Effector CD8-positive, alpha-beta T cell (primary cell): ENCODE measurements at places on chromosomes 12 and 14.

DNA sequence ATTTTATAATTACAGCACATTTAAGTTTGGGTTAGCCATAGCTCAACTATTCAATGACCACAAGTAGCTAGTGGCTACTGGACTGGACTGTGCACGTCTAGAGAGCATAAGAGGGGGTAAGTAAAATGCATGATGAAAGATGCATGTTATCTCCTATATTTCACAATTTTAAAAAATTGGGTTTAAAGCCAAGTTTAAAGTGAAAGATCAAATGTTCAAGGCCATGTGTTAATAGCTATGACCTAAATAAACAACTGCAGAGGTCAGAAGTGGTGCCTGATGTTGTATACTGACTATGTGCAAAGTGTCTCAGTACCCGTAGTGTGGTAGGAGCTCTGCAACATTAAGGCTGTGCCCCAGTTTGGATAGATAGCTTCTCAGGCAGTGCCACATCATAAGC is 48.2 kb downstream of the BMP4 start:
- no peak for DNase-seq

DNA sequence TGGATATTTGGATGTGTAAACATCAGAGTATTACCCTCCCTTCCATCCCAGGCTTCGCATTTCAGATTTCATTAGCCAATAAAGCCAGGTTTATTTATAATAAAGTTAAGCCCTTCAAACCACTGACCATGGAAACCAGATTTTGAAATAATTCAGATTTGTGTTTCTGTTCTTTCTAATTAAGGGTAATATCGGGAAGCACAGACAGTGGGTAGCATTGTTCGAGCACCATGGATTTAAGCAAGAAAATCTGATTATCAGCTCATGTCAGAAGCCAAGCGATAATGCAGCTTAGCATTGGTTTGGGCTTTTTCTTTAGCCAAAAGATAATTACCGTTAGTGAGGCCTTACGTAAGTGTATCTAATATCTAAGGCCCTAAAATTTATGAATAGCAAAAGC is 116.1 kb downstream of the C12orf42 start:
- no peak for DNase-seq

GRCh38 chr12:70711831-70712230 is 74.6 kb upstream of the PTPRB start:
- no peak for DNase-seq

- no peak for DNase-seq
These were observed 5.1 kb upstream of the PAPOLA start for GRCh38 chr14:96497087-96497486.

GRCh38 chr12:64633940-64634337 is 23.6 kb downstream of the RASSF3 start:
- no peak for DNase-seq

DNA sequence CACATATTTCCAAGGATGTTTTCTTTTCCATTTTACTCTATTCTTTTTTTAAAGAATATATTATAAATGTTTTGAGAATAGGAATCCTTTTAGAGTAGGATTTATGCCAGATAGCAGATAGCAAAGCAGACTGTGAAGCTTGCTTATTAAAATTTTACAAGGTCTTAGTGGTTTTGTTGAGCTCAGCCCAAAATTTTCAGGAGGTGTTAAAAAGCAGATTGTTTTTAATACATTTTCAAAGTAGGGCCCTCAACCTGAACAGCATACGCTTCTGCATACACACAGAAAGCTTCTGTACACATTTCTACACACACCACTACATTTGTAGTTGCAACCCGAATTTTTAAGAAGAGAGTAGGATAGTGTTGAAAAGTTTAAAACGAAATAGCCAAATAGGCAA is 151.0 kb downstream of the EPS8 start:
- no peak for DNase-seq

GRCh38 chr12:112967306-112967705 is 11.0 kb upstream of the OAS2 start:
- no peak for DNase-seq

GRCh38 chr12:48691826-48692487 is 9.9 kb upstream of the KANSL2 start:
- DNase-seq, result no peak
